ENCODE measurements at places on chromosomes 13 and 19.

DNA sequence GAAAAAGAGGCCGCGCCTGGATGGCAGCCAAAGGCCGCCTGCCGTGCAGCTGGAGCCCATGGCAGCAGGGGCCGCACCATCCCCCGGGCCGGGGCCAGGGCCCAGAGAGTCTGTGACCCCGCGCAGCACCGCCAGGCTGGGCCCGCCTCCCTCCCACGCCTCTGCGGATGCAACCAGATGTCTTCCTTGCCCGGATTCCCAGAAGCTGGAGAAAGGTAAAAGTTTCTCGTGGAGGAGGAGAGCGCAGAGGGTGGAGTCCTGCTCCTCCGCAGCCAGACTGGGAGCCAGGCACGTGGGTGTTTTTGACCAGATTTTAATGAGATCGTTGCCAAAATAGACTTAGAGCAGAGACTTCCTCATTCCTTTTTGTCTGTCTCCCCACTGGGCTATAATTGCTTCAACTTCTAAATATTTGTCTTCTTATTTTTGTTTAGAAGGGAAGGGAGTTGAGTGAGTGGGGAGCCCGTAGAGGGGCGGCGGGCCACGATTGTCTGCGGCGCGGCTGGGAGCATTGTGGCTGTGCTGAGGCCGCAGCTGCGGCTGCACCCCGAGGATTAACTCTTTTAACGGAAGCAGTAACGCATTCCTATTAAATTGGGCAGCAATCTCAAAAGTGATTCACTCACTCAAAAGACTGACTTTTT is 22.8 kb upstream of the NDUFS7 start:
- no peak for DNase-seq

GRCh38 chr13:23159760-23160637 is 20.8 kb upstream of the SGCG start:
- DNase-seq, result no peak

DNA sequence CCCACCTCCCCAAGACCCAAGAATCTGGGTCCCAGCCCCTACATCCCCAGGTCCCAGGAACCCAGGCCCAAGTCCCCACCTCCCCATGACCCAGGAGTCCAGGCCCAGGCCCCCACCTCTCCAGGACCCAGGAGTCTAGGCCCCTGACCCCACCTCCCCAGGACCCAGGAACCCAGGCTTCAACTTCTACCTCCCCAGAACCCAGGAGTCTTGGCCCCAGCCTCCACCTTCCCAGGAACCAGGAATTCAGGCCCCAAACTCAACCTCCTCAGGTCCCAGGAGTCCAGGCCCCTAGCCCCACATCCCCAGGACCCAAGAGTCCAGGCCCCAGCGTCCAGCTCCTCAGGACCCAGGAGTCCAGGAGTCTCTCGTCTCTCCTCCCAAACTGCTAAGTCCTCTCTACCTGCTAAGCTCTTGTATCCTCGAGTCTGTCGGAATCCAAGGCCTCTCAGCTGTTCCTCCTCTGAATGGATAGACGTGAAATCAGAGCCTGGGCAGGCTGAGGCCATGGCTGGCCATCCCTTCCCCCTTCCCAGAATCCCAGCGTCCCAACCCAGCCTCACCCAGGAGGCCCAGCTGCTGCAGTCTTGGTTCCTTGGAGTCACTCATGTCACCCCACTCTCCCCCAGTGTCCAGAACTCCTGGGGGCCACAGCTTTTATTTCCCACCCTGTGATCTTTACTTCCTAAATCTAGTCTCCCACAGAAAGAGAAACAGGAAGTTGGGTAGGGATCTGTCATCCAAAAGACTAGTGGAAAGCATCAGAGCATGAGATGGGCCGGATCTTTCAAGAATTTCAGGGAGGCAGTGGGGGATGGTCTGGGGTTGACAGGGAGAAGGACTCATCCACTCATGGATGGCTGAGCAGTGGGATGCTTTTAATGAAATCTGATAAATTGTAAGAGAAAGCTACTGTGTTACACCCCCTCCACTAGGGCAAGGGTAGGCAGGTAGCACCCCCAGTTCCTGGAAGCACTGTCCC is at the start of gene CD209:
Gene CD209 (minus strand): TSS at position 632 of the 982 bp plus-strand sequence. CDS start 23 bp downstream, at position 609.
- DNase-seq, result no peak

DNA sequence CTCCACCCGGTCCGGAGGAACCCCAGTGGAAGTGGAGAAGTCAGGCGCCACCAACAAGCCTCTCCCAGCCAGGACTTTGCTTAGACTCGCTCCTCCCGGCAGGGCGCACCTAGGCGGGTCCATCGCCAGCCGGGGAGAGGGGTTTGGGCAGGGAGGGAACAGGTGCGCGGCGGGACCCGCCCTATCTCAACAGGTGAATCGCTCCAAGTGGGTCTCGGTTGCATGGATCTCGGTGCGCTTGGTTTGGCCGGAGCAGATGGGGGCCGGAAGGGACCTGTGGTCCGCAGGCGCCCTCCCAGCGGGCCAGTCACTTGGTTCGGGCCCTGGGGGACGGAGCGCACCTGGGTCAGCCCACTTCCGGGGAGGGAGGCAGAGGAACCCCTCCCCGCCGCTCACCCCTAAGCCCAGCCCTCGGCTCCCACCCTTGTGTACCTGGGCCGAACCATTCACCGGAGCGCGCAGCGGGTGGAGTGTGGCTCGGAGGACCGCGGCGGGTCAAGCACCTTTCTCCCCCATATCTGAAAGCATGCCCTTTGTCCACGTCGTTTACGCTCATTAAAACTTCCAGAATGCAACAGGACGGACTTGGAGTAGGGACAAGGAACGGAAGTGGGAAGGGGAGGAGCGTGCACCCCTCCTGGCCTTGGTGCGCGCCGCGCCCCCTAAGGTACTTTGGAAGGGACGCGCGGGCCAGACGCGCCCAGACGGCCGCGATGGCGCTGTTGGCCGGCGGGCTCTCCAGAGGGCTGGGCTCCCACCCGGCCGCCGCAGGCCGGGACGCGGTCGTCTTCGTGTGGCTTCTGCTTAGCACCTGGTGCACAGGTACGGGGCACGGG is at the start of gene LSR:
Gene LSR (plus strand): TSS at position 693 of the 836 bp plus-strand sequence. CDS start 21 bp downstream, at position 714.
- peak; percentile 98 for DNase-seq

DNA sequence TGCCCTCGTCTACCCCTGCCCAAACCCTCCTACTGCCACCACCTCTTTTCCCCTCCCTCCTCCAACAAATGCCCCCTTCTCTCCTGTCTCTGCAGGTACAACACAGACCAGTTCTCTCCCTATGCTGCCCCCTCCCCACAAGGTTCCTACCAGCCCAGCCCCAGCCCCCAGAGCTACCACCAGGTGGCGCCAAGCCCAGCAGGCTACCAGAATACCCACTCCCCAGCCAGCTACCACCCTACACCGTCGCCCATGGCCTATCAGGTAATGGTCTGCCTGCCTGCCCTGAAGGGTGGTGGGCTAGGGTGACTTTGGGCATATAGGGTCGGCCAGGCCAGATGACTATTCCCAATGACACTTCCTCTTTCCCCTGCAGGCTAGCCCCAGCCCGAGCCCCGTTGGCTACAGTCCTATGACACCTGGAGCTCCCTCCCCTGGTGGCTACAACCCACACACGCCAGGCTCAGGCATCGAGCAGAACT is 6.5 kb upstream of the TIMM50 start:
- DNase-seq, result peak; percentile 59

DNA sequence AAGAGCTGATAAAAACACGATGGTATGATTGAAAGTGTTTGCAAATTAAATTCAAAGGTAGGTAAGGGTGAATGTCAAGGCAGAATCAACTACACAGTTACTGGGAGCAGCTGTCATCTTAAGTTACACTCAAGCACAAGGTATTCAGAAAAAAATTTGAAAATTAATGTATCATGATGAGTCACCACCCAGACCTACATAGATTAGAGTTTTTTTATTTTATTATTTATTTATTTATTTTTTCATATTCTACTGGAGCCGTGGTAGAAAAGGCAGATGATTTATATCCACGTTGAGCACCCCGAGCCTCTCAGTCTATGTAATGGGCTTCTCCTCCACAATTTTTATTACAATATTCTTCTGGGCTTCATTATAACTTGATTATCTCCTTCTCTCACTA is 728.9 kb upstream of the ARGLU1 start:
- DNase-seq, result no peak
